ENCODE measurements at places on chromosomes 7 and 10.

DNA sequence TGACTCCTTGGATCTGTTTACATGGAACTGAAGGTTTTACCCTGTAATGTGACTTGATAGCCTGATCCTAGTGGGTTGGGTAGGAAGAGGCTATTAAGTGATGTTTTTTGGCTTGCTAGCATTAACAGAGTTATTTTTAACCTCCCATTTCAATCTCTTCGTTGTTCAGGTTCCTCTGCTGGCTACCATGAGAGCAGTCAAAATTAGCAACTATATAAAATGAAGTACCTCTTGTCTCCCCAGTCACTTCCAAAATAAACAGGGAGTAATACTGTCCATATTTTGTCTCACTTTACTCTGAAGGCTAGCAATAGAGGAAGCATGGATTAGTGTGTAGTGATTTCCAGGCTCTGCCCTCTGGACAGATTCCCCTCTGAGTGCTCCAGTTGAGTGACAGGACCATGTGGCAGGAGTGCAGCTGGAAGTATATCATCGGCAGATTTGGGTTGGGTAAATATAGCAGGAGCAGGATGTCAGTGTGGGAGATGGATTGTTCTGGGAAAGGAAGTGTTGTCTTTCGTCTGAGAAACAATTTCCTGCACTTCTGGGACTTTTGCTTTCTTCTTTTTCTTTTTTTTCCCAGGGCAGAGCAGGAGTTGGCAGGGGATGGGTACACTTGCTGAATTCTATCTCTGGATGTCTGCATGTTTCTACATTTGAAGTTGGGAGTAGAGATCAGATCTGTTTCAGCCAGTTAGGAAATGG is 35.2 kb downstream of the GBF1 start:
- no peak for DNase-seq

DNA sequence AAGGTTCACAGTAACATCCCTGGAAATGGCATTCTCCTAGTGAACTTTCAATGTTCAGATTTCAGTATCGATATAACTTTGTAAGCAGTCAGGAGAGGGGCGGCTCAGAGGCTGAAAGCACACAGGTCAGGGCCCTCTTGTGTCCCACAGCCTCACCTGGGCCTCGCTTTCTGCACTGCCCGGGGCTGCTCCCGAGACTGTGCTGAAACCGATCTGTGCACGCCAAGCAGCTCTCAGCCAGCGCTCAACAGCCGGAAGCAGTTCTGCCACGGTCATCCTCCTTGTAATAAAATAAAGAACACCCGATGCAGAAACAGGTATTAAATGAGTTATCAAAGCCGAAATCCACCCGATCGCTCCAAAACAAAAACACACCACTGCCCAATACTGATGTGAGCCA is 106.0 kb downstream of the DIP2C start:
- no peak for DNase-seq

DNA sequence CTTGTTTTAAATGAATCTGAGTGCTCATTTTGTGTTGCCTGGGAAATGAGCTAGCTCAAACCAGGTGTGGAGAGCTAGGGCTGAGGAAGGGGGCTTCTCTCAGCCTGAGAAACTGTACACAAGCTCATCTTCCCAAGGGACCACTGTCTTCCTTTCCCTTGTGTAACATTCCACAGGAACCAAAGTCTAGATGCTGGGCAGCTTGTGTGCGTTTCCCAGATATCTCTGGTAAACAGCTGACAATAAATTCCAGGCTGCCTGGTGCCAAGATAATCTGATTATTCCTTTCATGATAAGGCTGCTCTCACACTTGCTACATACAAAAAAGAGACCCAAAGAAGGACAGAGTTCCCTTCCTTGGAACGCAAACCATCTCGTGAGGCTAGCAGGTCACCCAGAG is 33.1 kb upstream of the MKLN1 start:
- DNase-seq, result no peak

DNA sequence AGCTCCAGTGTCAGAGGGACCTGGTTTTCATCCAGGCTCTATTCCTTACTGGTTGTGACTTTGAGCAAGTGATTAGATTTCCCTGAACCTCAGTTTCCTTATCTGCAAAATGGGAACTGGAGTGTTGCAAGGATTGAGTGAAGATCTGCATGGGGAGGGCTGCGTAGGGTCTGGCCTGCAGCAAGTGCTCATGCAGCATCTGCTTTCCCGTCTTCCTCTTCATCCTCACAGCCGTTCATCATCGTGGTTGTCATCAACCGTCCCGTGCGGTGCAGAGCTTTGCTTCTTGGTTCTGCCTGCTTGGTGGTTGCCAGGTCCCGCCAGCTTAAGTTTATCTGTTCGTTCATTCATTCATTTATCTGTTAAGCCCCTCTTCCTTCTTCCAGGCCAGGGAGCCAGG is 135.0 kb downstream of the GRK5 start:
- DNase-seq, result no peak

- no peak for DNase-seq
Observed at GRCh38 chr10:17736223-17736622, 15.8 kb upstream of the TMEM236 start.

DNA sequence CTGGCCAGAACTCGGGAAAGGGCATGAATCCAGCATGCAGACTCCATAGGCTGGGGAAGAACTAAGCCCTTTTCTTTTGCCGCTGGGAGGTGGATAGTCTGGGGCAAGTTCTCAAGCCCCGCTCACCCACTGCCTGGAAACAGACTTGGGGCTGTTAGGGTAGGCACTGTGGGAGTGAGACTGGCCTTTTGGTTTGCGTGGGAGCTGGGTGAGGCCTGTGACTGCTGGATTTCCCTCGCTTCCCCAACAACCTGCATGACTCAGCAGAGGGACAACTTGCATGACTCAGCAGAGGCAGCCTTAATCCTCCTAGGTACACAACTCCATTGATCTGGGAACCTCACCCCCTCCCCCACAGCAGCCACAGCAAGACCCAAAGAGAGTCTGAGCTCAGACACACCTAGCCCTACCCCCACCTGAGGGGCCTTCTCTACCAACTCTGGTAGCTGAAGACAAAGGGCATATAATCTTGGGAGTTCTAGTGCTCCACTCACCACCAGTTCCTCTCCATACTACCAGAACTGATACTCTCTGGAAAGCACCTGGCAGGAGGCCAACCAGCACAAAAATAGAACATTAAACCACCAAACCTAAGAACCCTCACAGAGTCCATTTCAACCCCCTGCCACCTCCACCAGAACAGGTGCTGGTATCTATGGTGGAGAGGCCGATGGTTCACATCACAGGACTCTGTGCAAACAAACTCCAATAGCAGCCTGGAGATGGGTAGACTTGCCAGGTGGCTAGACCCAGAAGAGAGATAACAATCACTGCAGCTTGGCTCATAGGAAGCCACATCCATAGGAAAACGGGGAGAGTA is 81.4 kb upstream of the LAMB4 start:
- DNase-seq, result no peak

- no peak for DNase-seq
Observed at GRCh38 chr10:110260746-110261477, 43.8 kb downstream of the SMNDC1 start.

DNA sequence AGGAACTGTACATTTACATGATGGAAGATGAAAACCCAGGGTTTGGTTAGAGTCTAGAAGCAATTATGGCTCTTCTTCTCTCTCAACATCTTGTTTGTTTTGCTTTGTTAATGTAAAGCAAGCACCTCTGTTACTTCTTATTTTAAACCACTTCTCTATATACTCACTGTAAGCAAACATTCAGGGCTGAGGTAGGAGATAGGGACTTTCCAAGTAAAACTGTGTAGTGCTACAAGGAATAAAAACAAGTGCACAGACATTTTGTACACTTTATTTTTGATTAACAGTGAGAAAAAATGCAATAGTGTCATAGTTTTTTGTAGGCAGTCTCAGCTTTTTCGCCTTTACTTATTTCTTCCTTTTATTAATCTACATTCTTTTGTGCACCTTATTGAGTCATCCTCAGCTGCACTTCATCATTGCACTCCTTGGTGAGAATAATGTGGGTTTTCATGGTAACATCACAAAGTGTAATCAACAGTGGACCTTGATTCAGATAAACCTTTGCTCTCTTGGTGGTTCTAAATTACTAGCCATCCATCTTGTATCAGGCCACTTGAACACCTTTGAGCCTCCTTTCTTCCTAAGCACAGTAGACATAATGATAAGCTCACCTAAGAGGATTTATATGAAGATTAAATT is 52.9 kb downstream of the ELMO1 start:
- no peak for DNase-seq

DNA sequence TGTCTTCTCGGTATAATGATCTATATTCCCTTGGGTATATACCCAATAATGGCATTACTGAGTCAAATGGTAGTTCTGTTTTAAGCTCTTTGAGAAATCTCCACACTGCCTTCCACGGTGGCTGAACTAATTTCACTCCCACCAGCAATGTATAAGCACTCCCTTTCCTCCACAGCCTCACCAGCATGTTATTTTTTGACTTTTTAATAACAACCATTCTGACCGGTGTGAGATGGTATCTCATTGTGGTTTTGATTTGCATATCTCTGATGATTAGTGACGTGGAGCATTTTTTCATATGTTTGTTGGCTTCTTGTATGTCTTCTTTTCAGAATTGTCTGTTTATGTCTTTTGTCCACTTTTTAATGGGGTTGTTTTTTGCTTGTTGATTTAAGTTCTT is 33.6 kb downstream of the KIAA1217 start:
- DNase-seq, result no peak

DNA sequence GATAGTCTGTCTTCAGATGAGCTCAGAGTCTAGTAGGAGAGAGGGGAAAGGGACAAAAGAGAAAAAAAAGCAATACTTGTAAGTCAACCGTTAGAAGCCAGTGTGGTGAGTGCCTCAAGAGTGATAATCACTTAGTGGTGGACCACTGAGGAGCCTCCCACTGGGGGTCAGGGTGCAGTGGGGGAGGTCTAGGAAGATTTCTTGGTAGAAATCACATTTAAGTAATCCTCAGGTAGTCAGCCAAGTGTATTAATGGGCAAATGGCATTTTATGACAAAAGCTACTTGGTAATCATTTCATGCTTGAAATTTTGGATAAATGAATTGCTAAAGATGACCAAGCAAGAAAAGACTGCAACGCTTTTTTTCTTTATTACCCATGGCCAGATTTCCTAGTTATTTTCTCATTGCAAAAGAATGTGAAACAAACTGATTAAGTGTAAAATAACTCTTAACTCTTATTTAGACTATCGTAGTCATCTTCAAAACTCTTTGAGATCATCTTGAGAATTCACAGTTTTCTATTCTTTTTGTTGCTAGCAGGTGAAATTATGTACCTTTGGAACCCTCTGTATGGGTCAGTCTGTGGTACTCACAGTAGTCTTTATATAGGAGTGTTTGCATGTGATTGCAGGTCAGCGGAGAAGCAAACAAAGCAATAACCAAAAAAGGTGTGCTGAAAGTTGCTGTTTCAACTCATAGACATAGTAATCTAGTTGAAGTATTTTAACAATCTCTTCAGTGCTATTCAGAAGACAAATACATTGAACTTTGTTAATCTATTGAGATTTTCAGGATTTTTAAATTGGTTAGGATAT is 63.9 kb downstream of the PPP1R9A start:
- no peak for DNase-seq

- DNase-seq, result peak; percentile 20
Observed at GRCh38 chr10:59682986-59683937, 26.4 kb downstream of the SLC16A9 start.

DNA sequence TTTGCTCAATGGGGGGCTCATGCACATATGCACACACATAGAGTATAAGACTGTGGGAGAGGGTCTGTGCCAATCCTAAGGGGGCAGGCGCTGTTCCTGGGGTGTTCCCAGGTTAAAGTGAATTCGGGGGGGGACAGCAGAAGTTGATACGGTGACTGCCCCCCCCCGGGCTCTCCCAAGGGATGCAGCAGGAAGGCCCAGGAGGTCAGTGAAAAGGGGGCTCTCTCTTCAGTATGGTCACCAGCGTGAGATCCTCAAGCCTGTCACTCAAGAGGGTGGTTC is 32.4 kb downstream of the SPDYE6 start:
- no peak for DNase-seq

DNA sequence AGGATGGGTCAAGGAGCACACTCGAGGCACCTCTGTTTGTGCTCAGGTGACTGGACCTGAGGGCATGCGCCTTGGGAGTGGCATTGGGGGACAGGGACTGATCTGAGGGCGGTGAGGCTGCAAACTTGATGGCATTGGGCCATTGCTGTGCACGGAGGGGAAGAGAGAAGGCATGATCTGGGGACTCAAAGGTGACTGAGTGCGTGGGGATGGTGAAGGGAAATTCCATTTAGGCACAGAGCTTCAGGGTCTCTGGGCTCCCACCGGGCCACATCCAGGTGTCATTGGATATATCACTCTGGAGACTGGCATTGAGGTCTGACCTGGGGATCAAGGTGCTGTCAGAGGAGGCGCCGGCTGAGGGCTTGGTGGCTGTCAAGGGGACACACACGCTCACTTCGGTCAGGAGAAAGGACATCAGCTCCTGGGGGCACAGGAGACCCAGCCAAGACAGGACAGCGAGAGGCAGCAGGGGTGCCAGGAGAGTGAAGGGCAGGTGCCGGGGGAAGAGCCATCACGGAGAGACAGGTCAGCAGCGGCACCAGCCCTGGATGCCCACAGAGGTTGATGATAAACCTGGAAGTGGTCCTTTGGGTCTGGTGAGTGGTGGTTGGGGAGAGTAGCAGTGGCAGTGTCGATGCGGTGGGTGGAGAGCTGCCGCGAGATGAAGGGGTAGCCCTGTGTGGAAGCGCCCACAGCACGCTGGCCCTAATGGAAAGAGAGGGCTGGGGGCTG is 5.5 kb downstream of the ADCK2 start:
- DNase-seq, result no peak

DNA sequence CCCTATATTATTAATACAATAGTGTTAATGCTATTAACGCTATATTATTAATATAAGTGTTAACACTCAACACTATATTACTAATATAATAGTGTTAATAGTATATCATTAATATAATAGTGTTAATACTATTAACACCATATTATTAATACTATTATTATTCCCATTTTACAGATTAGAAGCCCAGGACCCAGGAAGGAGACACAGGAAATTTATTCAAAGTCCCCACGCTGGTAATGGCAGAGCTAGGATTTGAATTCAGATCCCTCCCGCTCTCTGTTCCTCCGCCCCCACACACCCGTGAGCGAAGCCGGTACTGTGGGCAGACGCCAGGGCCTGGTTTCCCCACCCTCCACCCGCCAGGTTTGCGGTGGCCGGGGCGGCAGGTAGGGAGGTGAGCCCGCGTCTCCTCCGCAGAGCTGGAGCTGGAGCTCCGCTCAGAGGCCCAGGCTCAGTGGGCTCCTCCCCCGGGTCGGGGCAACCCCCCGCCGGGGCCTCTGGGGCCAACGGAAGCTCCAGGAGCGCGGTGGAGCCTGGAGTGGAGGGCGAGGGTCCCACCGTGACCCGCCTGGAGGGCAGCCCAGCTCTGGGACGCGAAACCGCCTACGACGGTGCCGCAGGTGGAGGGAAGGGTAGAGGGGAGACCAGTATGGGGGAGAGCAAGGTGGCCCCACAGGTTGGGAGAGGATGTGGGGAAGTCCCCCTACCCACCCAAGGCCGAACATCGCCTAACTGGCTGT is at the start of gene TMEM225B:
Gene TMEM225B (plus strand): TSS at position 506 of the 740 bp plus-strand sequence. CDS start 6,122 bp downstream, outside the sequence.
- DNase-seq, result no peak

DNA sequence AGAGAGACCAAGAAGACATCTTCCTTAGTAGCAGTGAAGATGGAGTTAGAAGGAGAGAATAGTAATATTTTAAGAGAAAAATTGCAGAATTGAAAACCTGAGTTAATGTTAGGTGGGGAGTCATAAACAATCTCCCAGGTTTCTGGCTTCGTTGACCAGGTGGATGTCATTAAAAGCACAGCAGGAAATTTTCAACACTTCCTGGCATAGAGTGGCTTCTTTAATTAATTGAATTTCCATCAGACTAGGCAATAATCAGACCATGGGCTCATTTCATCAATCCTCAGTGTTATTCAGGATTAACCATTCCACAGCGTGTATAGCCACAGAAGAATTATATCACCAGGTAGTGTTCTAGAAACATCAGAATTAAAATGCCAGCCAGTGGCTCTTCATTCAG is 268.2 kb downstream of the CCDC3 start:
- DNase-seq, result no peak
